ENCODE measurements at places on chromosomes 2 and 18. TPM values are rescaled to one million over a fixed set of nuclear protein-coding genes. Genes with fewer than 3 reads are reported as not detected.
A peak's percentile ranks its signal among the peaks of the same experiment; 100 is the strongest.

The ADGRF3 gene
- total RNA-seq = 0.31 TPM

DNA sequence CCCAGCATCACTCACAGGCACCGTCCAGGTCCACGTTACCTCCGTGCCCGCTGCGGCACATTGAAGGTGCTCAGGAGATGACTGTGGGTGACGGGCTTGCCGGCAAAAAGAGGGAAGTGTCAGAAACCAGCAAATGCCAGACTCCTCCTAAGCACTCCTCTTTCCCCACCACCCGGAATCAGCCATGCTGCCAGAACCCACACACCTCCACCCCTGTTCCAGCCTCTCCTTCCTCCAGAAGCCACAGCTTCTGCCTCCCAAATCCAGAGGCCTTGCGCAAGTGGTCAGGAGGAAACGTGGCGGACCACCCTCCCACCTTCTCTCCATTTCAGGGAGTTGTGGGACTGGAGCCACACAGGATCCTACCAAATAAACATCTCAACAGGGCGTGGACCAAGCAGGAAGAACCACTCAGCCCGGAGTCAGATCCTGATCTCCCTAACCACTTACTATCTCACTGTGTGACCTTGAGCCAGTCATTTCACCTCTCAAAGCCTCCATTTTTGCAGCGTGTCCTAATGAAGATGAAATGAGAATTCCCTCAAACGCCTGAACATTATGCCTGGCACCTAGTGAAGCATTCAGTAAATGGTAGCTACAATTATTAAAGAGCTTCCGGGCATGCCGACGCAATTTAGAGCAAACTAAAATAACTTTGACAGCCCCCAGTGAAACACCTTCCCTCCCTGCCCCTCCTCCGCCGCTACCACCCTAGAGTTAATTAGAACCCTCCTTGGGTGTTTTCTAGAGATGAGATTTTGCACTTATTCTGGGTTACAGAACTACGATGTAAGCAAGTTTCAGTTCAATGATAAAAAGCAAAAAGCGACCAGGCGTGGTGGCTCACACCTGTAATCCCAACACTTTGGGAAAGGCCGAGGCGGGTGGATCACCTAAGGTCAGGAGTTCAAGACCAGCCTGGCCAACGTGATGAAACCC lies 32.9 kb downstream of the SMAD7 start:
- peaks cover 40% of the 10 kb centered on the region for H3K4me1 ChIP-seq
- DNase-seq = no peak
- H3K4me3 ChIP-seq = no peak overlapping the region
- no peaks in the 10 kb centered on the region for H3K27me3 ChIP-seq
- H3K36me3 ChIP-seq = peaks cover 14% of the 10 kb centered on the region

GRCh38 chr18:46226461-46226860 lies 122.3 kb downstream of the HAUS1 start:
- DNase-seq = no peak
- no peak overlapping the region for H3K27ac ChIP-seq
- H3K4me3 ChIP-seq = no peak overlapping the region
- H3K4me1 ChIP-seq = no peaks in the 10 kb centered on the region

GRCh38 chr18:59728816-59729215 lies 31.6 kb upstream of the CCBE1 start:
- H3K27ac ChIP-seq = no peak overlapping the region
- peak; percentile 78 for DNase-seq
- no peaks in the 10 kb centered on the region for H3K27me3 ChIP-seq

- peak overlapping the region; percentile 14 for H3K27ac ChIP-seq
- DNase-seq = no peak
- peaks cover 29% of the 10 kb centered on the region for H3K4me1 ChIP-seq
- no peaks in the 10 kb centered on the region for H3K27me3 ChIP-seq
Observed at GRCh38 chr18:75215663-75216062, 5.1 kb downstream of the TSHZ1 start.

The RAB17 gene
- total RNA-seq = 0.93 TPM

The FNDC4 gene
- 11.0 TPM for total RNA-seq

The PHLPP1 gene
- 7.5 TPM for total RNA-seq

GRCh38 chr2:9629222-9630116 lies 1.3 kb downstream of the YWHAQ start:
- peak overlapping the region; percentile 96 for H3K27ac ChIP-seq
- H3K4me1 ChIP-seq = peaks cover 38% of the 10 kb centered on the region
- peaks cover 27% of the 10 kb centered on the region for H3K36me3 ChIP-seq
- H3K27me3 ChIP-seq = no peaks in the 10 kb centered on the region
- H3K4me3 ChIP-seq = peak overlapping the region; percentile 87

The SP5 gene
- total RNA-seq = 5.0 TPM

DNA sequence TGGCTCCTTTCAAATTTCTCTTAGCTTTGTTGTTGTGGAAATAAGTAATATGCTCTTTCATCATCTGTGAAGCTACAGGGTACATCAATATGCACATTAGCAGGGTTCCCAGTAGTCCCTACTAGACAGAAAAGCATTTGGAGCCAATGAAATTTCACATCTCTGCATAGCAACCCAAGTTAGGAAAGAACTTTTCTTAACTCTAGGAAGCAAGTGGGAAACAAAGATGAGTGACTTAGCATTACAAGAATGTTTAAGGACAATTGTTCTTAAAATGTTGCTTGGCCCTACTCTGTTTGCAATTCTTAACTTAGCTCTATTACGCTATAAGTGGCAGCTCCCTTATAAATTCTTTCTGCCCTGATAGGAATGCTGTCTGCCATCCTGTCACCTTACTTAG lies 39.6 kb downstream of the ZEB2 start:
- peaks cover 16% of the 10 kb centered on the region for H3K4me1 ChIP-seq
- no peak for DNase-seq
- H3K36me3 ChIP-seq = peaks cover 18% of the 10 kb centered on the region

DNA sequence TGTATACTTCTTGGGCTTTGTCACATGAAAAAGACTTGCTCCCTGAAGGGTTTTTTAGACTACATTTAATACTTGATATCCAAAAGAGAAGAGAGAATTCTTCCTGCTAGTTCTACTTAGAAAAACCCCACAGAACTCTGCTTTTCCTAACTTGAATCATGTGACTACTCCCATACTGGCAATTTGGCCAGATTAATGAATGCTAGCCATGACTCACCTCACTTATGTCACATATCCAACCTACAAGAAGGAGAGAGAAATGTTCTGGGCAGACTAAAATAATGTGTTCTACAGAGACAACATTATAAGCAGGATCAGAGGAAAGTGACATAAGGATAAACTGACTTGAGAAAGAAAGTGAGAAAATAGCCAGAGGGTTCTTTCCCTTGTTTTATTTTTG lies 249.3 kb upstream of the GULP1 start:
- H3K27me3 ChIP-seq = no peaks in the 10 kb centered on the region
- no peaks in the 10 kb centered on the region for H3K36me3 ChIP-seq
- H3K27ac ChIP-seq = no peak overlapping the region
- no peaks in the 10 kb centered on the region for H3K4me1 ChIP-seq

The REG1B gene
- not detected for total RNA-seq

DNA sequence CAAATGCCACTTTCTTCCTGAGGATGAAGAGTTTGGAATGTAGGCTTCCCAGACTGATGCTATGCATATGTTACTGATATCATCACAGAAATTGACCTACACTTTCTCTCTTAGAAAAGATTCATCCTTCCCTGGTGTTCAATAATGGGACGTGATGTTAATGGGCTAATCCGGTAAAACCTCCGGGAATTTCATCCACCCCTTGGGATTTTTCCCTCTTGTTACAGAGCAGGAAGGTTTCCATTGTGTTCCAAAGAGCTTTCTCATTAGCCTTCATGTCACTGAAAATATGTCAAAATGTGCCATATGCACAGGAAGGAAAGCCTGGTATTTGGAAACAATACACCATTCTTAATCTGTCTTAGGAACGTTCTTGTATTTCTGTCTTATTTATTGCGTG lies 20.7 kb downstream of the ALPK2 start:
- no peak overlapping the region for H3K4me3 ChIP-seq
- peaks cover 3% of the 10 kb centered on the region for H3K4me1 ChIP-seq
- H3K27ac ChIP-seq = no peak overlapping the region
- DNase-seq = no peak

The NCKAP1 gene
- total RNA-seq = 77.0 TPM

GRCh38 chr2:101238930-101239759 lies 13.5 kb upstream of the CNOT11 start:
- no peak overlapping the region for H3K4me3 ChIP-seq
- no peaks in the 10 kb centered on the region for H3K27me3 ChIP-seq
- H3K36me3 ChIP-seq = no peaks in the 10 kb centered on the region
- no peak overlapping the region for H3K27ac ChIP-seq
- H3K4me1 ChIP-seq = peaks cover 10% of the 10 kb centered on the region

- no peaks in the 10 kb centered on the region for H3K27me3 ChIP-seq
- H3K27ac ChIP-seq = peak overlapping the region; percentile 51
- peaks cover 25% of the 10 kb centered on the region for H3K4me1 ChIP-seq
- H3K4me3 ChIP-seq = no peak overlapping the region
- no peak for DNase-seq
Observed at GRCh38 chr2:96409081-96409819, 73.7 kb downstream of the NCAPH start.

- no peaks in the 10 kb centered on the region for H3K36me3 ChIP-seq
- H3K4me1 ChIP-seq = no peaks in the 10 kb centered on the region
- no peak overlapping the region for H3K27ac ChIP-seq
- DNase-seq = peak; percentile 63
- H3K27me3 ChIP-seq = no peaks in the 10 kb centered on the region
Observed at GRCh38 chr2:210577263-210578071, 21.1 kb downstream of the CPS1 start.

GRCh38 chr18:55206927-55207326 lies 247.7 kb upstream of the CCDC68 start:
- no peaks in the 10 kb centered on the region for H3K36me3 ChIP-seq
- no peaks in the 10 kb centered on the region for H3K27me3 ChIP-seq
- H3K4me1 ChIP-seq = no peaks in the 10 kb centered on the region
- H3K27ac ChIP-seq = no peak overlapping the region

GRCh38 chr2:129092956-129093355 lies 774.3 kb upstream of the HS6ST1 start:
- H3K27ac ChIP-seq = no peak overlapping the region
- no peak overlapping the region for H3K4me3 ChIP-seq
- H3K27me3 ChIP-seq = no peaks in the 10 kb centered on the region

- no peak overlapping the region for H3K27ac ChIP-seq
- H3K27me3 ChIP-seq = peaks cover 5% of the 10 kb centered on the region
- H3K4me1 ChIP-seq = no peaks in the 10 kb centered on the region
- no peaks in the 10 kb centered on the region for H3K36me3 ChIP-seq
Observed at GRCh38 chr2:70807102-70807827, 13.1 kb downstream of the CLEC4F start.

GRCh38 chr2:203892207-203892606 lies 24.6 kb downstream of the CTLA4 start:
- H3K27ac ChIP-seq = no peak overlapping the region
- peaks cover 14% of the 10 kb centered on the region for H3K4me1 ChIP-seq
- H3K4me3 ChIP-seq = no peak overlapping the region
- no peaks in the 10 kb centered on the region for H3K27me3 ChIP-seq

DNA sequence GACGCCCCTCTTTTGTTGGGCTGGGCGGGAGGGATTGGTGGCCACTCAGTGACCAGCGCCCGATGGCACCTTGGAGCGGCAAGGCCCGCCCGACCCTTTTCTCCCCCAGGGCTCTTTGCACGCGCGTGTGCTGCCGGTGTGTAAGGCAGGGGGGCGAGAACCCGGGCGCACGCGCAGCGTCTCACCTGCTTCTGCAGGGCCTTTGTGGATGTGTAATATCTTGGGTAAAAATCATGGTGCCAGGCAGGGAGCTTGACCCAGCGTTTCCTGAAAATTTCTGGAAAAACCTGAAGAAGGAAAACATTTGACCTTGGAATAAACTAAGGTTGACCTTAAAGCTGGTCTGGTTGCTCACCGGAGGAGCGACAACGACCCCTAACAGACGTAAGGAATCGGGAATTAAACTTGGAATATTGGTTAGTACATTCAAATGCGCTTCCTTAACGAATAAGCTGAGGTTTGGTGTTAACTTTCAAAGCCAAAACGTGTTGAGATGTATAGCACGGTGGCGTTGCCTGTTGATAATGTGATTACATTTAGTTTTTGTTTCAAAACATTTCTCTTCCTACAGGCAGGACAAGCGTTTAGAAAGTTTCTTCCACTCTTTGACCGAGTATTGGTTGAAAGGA lies 438 bp downstream of the HSPE1 start:
- no peaks in the 10 kb centered on the region for H3K27me3 ChIP-seq
- H3K4me1 ChIP-seq = peaks cover 16% of the 10 kb centered on the region
- DNase-seq = peak; percentile 48
- H3K4me3 ChIP-seq = peak overlapping the region; percentile 98
- H3K36me3 ChIP-seq = peaks cover 35% of the 10 kb centered on the region
- peak overlapping the region; percentile 96 for H3K27ac ChIP-seq

DNA sequence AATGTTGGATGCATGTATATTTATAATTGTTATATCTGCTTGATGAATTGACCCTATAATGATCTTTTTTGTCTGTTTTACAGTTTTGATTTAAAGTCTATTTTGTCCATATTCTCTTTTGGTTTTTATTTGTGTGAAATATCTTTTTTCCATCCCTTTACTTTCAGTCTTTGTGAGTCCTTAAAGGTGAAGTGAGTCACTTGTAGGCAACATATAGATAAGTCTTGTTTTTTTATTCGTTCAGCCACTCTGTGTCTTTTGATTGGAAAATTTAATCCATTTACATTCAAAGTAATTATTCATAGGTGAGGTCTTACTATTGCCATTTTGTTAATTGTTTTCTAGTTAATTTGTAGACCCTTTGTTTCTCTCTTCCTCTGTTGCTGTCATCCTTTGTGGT lies 62.5 kb downstream of the NUP35 start:
- H3K4me1 ChIP-seq = no peaks in the 10 kb centered on the region
- DNase-seq = no peak
- H3K36me3 ChIP-seq = peaks cover 14% of the 10 kb centered on the region

- H3K27me3 ChIP-seq = peaks cover 3% of the 10 kb centered on the region
- DNase-seq = no peak
- H3K36me3 ChIP-seq = no peaks in the 10 kb centered on the region
- H3K4me3 ChIP-seq = no peak overlapping the region
Observed at GRCh38 chr2:118766871-118767270, 80.6 kb downstream of the EN1 start.

- DNase-seq = peak; percentile 85
- H3K27ac ChIP-seq = no peak overlapping the region
- H3K27me3 ChIP-seq = no peaks in the 10 kb centered on the region
- H3K4me3 ChIP-seq = no peak overlapping the region
- H3K4me1 ChIP-seq = peaks cover 11% of the 10 kb centered on the region
- no peaks in the 10 kb centered on the region for H3K36me3 ChIP-seq
Observed at GRCh38 chr2:150129921-150130575, 357.4 kb downstream of the RND3 start.

DNA sequence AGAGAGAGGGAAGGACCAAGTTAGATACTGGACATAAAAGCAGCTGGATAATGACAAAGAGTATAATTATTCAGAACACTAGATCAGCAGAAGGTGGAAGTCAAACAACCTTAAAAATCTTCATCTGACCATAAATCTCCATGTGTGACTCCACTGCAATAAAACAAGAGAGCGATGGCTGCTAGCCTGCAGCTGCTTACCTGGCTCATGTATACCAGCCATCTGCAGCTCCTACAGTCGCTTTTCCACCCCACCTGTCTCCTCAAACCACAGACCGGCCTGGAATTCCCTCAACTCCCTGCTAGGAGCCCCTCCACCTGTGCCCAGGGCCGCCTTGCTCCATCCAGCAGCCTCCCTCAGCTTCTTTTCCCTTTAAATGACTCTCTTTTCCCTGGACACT lies 64.5 kb downstream of the SLC4A5 start:
- no peak for DNase-seq
- H3K4me1 ChIP-seq = peaks cover 5% of the 10 kb centered on the region
- no peaks in the 10 kb centered on the region for H3K36me3 ChIP-seq
- no peak overlapping the region for H3K4me3 ChIP-seq
- peaks cover 4% of the 10 kb centered on the region for H3K27me3 ChIP-seq
